Stimulated activated CD8-positive, alpha-beta memory T cell treated with anti-CD3 and anti-CD28 coated beads, Interleukin-7, amount 100 ng/mL, for 48 hours (primary cell): ENCODE measurements at places on chromosomes 12 and 14.
A peak's percentile ranks its signal among the peaks of the same experiment; 100 is the strongest.

DNA sequence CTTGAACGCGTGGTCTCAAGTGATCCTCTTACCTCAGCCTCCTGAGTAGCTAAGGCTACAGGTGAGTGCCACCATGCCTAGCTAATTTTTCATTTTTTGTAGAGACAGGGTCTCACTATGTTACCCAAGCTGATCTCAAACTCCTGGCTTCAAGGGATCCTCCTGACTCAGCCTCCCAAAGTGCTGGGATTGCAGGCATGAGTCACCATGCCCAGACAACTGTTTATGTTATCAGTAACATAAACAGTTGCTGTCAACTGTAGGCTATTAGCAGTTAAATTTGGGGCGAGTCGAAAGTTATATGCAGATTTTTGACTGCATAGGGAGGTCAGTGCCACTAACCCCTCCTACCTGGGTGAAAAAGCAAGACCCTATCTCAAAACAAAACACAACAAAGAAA, 26.2 kb upstream of the LRRK2 start:
- no peak for DNase-seq

DNA sequence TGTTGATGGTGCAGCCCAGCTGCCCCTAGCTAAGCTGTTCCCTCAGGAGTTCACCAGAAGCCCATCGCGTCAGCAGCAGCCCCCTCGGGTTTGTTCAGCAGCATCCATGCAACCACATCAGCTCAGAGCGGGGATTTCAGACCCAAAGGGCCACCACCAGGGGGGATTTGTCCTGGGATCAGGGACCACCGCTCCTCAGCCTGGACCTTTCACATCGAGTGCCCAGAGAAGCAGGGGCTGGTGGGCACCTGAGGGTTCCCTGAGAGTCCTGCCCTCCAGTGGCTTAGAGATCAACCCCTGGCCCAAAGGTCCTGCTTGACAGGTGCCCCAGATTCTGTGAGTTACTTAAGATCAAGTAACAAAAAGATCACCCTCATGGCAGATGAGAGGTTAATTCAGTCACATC, 65.9 kb upstream of the C14orf180 start:
- DNase-seq = no peak

GRCh38 chr12:72748971-72749370, 476.8 kb downstream of the TRHDE start:
- no peak for DNase-seq

- no peak for DNase-seq
Measured at GRCh38 chr14:54680651-54681050, 113.7 kb downstream of the SAMD4A start.

DNA sequence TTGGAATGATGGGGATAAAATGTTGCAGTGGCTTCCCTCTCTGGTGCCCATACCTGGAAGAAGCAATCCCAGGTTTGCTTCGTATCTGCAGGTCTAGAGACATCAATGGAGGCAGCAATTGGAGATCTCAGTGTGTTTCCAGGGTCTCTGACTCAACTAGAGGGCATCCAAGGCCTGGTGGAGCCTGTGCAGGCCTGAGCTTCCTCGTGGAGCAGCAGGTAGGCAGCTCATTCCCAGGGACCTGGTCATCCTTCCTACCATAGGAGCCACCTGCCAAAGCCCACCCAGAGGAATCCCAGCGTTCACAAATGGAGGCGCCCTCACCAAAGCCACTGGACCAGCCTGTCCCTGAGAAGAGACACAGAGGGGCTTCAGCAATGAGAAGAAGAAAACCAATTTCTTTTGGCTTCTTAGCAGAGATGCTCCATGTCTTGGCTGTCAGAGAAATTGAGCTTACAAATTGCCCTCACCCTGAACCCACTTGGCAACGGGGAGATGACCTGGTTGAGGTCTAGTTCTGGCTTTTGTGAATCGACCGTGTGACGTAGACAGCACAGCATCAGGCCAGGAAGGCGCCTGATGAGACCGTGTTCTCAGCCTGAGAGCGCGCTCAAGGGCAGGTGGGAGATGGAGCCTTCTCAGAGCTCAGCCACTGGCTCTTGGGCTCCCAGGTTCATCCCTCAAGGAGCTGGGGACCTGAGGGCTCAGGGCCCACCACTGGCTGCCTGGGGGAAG, 283.6 kb downstream of the DPF3 start:
- no peak for DNase-seq

- no peak for DNase-seq
Measured at GRCh38 chr12:41067941-41068645, 120.0 kb upstream of the PDZRN4 start.

DNA sequence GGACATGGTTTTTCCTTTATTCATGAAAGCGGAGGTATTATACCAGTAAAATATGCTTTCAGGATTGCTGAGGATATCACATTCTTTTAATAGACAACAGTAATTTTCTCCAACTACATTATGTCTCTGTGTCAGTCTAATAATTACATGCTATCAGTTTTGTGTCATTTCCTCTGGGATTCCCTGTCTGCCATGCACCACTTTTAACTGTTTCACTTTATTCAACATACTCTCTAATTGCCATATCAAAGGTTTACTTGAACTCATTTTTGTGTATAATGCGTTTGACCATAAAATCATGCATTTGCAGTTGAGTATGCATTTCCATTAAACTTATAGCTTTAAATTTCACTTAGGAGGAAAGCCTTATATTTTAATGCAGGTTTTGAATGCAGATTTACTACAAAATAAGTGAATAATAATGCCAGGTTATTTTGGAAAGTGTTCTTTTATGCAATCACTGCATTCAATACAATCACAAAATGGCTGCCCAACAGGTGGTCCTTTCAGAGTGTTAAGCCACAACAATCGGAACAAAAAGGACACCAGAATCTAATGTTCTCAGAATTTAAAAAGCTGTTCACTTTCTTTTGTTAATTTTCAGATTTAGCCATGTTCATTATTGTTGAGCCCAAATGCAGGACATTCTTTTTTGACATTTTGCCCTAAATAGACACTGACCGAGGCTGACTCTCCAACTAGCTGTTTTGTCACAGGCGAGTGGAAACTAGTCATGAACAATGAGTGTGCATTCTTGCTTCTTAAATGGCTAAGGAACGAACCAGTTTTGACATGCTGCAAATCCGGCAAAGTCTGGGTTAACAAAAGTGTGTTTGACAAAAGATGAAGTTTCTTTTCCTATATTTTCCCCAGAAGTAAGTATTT, 40.9 kb downstream of the MBIP start:
- no peak for DNase-seq

DNA sequence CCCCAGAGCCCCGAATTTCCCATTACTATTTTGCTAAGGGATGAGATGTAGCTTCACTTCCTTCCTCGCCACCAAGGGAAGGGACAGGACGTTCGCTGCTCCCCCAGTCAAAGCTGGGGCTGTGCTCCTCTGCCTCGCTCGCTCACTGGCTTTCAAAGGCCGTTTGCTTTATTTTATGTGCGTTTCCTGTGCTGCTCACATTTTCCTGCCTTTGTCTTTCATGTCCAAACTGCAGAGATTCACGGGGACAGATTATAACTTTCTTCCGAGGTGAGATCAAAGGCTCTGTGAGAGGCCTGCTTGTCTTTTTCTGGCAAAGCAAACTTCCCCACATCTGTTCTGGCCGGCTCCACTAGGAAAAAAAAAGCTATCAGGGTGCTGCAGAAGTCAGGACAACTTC, 76.0 kb upstream of the FZD10 start:
- no peak for DNase-seq

DNA sequence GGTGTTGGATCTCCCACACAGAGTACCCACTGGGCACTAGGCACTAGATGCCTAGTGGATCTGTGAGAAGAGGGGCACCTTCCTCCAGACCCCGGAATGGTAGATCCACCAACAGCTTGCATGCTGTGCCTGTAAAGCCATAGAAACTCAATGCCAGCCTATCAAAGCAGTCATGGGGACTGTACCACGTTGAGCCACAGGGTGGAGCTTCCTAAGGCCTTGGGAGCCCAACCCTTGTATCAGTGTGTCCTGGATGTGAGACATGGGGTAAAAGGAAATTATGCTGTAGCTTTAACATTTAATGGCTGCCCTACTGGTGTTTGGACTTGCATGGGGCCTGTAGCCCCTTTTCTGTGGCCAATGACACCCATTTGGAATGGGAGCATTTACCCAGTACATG, 1024.9 kb downstream of the TMEM121 start:
- no peak for DNase-seq

DNA sequence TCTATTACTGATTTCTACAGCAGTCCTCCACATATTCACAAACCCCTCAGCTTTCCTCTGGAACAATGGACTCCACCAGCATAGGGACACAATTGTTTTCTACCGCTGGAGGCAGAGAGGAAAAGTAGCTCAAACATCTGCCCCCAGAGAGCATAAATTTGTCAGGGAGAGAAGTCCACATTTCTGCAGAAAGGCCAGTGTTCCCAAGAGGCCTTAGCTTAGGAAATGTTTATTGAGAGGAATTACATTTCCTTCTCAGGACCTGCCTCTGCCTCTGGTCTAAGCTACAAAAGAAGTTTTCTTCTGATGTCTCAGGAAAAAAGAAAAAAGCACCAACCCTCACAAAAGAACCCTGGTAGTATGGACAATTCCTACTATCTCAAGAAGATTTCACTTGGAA, 217.8 kb upstream of the BMP4 start:
- no peak for DNase-seq

GRCh38 chr12:78192979-78193378, 362.3 kb downstream of the NAV3 start:
- no peak for DNase-seq

GRCh38 chr14:49497725-49498348, 88.3 kb downstream of the RPS29 start:
- DNase-seq = no peak

- no peak for DNase-seq
Measured at GRCh38 chr12:28390206-28390605, 199.9 kb downstream of the CCDC91 start.

- no peak for DNase-seq
Measured at GRCh38 chr12:129961091-129961490, 57.3 kb upstream of the TMEM132D start.

GRCh38 chr14:77037215-77037937, 8.9 kb upstream of the IRF2BPL start:
- DNase-seq = no peak

DNA sequence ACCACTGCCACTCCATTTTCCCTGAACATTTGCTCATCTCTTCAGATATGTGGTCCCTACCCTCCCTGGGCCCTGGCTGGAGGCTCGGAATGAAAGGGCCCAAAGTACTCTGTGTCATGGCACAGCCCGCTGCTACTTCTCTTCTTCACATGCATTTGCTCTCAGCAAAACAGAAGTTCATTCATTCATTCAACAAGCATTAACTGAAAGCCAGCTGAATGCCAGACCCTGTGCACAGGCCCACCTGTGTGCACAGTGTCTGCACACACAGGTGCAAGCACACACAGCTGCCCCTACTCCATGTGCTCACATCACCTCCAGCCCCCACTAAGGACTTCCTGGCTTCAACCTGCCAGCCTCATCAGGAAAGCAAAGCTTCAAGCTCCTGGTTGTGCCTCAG, 7.8 kb downstream of the WNT1 start:
- no peak for DNase-seq

DNA sequence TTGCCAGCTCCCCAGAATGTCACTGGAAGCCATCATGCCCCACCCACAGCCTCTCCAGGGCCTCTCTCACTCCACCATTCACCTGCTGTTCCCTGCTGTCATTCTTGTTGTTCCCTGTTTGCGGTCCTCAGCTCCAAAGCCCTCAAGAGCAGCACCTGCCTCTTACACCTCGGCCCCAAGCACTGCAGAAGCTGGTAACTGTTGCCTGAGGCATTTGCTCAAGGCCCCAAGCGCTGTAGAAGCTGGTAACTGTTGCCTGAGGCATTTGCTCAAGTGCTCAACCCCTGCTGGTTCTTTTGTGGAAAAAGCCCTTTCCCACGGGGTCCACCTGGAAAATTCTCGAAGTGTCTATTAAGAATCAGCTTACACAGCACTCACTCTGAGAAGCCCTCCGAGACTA, 78.0 kb downstream of the ARL6IP4 start:
- DNase-seq = no peak

- DNase-seq = no peak
Measured at GRCh38 chr12:103975368-103975767, 9.7 kb downstream of the TDG start.

GRCh38 chr12:49296034-49296835, 1.3 kb downstream of the PRPH start:
- DNase-seq = peak; percentile 38

DNA sequence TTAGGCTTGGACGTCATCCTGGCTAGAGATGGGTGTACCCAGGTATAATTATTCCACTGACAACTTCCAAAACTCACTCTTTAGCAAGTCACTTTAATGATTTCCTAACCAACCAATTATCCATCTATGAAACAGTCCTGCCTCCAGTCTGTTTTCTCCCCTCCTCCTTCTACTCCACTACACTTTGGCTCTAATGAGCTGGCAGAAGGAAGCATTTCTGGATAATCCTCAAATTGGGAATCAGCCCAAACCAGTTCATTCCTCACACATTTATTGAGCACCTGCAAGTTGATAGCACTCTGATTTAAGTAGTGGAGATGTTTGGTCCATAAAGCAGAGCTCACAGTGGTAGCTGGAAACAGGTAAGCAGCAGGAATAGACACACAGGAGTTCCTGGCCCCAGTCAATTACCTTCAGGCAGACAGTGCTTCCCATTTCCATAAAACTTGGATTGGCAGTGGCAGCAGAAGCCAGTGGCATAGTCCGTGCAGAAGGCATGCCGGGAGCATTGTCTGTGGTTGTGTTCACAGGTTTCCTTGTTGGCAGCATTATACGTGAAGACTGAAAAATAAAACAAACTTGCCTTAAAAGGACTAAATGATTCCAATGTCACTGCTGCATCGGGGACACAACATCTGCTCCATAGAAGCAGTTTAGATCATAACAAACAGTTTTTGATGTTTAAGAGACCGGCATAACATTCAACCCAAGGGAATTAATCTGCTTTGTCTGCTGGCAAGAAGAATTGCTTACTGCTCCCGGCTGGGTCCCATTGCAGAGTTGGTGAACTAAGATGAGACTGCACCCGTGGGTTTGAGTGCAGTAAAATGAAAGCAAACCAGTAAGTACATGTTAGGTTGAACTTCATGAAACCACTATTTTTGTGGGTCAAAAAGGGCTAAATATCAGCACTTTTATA, 26.2 kb downstream of the NID2 start:
- DNase-seq = no peak

GRCh38 chr14:75725481-75725880, 64.4 kb downstream of the TTLL5 start:
- DNase-seq = no peak

- no peak for DNase-seq
Measured at GRCh38 chr14:94517641-94518257, 8.5 kb upstream of the SERPINA12 start.

- DNase-seq = peak; percentile 13
Measured at GRCh38 chr12:92570056-92570753, 132.6 kb upstream of the PLEKHG7 start.

GRCh38 chr12:50524621-50525020, 19.8 kb downstream of the DIP2B start:
- no peak for DNase-seq

GRCh38 chr12:21659383-21659782, 1.7 kb upstream of the LDHB start:
- no peak for DNase-seq

DNA sequence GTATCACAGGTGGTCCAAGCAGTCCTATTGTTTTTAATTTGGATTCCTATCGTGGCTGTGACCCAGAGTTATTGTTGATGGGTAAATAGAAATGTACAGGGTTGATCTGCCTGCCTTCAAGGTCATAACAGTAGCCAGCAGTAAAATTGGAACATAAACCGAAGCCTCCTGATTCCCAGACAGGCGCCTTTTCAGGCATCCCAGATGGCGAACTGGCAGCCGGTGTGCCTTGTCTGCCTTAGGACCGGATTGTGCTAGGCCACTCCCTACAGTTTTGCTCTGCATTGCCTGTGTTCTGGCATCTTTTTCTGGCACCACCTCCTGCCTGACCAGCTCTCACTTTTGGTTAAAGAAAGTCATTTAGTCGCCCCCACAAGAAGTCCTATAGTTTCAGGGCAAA, 22.2 kb downstream of the TMEM117 start:
- DNase-seq = no peak
